ENCODE measurements at places on chromosomes 12 and 14.

- no peak for DNase-seq
Measured at GRCh38 chr12:3480764-3481163, 10.2 kb upstream of the PRMT8 start.

- no peak for DNase-seq
Measured at GRCh38 chr14:62162998-62163589, 400.9 kb downstream of the SNAPC1 start.

DNA sequence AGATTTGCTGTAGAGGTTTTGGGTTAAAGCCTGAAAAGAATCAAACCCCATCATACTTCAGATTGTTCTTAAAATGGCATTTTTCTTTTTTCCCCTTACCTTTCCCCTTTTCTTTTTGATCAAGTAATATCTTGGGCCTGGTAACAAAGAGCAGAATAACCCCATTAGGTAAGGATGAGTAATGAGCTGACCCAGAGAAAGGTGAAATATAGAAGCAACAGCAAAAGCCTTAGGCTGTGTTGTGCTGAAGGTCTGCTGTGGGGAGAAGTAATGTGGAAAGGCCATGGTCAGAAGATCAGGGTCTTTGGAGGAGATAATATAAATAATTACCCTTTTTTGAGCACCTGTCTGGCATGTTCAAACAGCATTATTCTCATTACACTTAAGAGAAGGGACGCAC, 42.3 kb downstream of the MIA2 start:
- DNase-seq, result no peak

DNA sequence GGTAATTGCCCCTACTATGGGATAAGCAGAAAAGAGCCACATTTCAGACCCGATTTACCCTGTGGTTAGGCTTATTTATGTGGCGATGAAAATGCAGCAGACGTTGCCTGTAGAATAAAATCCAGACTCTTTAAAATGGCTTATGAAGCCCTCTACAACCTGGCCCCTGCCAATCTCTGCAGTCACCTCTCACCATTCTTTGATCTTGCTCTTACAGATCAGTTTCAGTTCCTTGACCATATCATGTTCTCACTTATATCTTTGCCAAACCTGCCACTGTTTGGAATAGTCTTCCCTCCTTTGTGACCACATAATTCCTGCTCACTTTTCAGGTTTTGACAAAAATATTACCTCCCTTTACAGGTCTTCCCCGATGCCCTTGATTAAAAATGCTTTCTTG, 264.3 kb upstream of the GARIN6 start:
- DNase-seq, result no peak

DNA sequence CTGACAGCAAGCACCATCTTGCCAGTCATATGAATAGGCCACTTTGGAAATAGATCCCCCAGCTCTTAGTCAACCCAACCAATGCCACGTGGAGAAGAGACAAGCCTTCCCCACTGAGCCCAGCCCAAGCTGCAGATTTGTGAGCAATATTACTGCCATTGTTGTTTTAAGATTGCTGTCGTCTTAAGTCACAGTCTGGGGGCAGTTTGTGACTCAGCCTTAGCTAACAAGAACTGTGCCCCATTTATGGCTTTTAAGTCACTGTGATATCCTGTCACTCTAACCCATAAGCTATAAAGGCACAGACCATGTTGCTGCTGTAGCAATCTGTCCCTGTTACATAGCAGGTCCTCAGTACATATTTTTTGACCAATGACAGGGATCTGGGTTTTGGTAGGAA, 464.2 kb downstream of the MED13L start:
- DNase-seq, result no peak

- no peak for DNase-seq
Measured at GRCh38 chr12:43316520-43316919, 235.5 kb downstream of the ADAMTS20 start.
